Cerebellar nuclear complex (tissue), 1 donor: ENCODE measurements at places on chromosomes 7 and 10.

GRCh38 chr10:23345861-23346260 is 1.3 kb upstream of the C10orf67 start:
- DNase-seq, result no peak

DNA sequence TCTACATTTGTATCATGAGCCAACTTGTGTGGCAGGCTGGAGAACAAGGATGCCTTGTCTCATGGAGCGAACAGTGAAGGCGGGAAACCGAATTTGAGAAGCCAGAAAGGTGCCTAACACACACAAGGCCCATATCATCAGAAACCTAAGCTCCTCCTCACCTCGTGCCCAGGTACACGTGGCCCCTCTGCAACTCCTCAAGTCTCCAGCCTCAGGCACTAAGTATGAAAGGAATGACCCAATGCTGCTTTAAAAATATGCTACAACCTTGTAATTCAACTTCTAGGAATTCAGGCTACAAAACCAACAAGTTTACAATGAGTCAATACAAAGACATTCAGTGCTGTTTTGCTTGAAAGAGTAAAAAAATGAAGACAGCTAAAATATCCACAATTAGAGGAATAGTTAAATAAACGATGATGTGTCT is 95.7 kb downstream of the CDK6 start:
- no peak for DNase-seq

DNA sequence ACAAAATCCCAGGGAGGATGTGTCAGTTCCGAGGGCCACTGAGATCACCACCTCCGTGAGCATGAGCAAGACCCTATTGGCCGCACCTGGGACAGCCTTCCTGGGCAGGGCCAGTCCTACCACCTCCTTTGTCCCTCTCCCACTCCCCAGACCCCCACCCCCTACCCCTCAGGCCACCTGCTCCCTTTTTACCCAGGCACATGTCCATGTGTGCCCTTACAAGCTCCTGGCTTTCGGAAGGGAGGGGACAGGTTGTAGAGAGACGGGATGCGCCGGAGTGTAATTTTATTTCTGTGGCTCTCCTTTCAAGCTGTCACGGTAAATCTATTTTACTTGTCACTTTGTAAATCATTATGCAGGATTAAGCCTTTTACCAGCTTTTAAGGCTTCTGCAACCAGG is 20.9 kb downstream of the ZMIZ1 start:
- DNase-seq, result no peak

DNA sequence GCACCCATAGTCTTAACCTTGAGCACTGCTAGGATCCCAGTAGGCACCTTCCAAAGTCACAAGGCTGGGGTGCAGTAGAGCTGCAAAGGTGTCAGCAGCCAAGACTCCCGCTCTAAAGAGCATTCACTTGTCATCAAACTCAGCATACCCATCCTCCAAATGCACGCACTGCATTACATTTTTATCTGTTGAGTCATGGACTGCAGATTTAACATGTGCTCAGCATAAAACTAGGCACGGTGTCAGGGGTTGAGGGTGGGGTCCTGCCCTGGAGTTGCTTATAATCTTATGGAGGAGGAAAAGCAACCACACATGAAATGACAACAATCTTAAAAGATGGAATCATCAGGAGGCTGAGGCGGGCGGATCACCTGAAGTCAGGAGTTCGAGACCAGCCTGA is 102.6 kb downstream of the PARP12 start:
- no peak for DNase-seq

- no peak for DNase-seq
Observed at GRCh38 chr10:88455831-88456230, 127.3 kb downstream of the RNLS start.

DNA sequence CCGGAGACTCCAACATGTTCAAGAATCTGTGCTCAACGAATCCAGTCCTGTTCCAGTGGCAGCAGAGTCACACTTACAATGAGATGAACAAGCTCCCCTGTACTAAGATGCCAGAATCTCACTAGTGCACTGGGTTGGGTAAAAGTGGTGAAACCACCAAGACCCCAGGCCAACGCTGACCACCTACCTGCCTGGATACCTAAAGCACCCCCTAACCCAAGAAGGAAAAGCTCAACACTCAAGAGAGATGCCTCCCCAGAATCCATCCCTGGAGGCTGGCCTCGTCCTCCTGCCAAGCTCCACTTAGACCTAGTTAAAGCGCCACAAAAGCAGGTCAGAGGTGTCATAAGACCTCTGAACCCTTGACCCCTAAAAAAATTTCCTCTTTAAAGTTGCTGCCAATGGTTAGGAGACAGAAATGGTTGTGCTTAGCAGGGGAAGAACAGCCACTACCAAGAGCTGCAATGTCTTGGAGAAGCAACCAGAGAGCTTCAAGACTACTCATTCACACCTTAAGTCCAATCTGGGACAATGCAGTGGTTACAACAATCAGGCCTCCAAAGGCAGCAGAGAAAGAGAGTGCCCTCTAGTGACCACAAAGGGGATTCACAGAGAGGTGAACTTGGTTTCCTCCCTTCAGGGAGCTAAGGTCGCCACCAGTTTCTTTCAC is 94.6 kb upstream of the MACROH2A2 start:
- no peak for DNase-seq

- no peak for DNase-seq
Observed at GRCh38 chr7:134866617-134867016, 87.2 kb downstream of the CALD1 start.

DNA sequence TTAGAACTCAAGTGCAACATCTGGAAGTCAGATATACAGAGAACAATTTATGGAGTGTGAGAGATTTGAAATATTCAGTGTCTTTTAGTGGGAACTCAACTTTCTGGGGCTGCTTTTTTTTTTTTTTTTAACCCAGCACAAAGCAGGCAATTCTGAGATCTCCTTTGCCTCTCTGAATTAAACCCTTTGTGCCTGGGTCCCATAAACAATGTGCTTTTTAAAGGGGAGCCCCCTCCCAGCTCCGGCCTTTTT is 146.8 kb downstream of the CELF2 start:
- no peak for DNase-seq

DNA sequence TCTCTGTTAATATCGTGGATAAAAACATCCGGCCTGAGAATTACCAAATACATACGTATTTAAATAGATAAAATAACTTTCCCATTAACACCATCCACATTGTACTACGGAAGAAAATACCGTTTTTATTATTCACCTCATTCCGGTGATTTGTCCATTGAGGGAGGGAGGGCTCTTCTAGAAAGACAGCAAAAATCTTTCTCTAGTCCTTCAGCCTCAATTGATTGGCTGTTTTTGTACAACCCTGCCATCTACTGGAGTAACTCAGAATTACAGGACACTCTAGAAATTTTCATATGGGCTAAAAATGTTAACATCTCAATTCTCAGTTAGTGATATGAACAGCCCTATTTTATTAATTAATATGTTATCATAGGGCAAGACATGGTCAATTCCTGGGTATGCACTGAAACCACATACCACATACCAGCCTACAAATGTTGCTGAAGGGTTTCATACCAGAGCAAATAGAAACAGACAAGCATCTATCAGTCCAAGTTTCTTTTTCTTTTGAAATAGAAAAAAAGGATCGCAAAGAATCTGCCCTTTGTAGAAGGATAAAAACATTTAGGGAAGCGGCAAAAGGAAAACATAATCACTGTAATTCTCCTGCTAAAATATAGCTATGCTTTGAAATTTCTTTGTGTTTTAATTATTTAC is 55.8 kb upstream of the CDCA7L start:
- DNase-seq, result no peak

DNA sequence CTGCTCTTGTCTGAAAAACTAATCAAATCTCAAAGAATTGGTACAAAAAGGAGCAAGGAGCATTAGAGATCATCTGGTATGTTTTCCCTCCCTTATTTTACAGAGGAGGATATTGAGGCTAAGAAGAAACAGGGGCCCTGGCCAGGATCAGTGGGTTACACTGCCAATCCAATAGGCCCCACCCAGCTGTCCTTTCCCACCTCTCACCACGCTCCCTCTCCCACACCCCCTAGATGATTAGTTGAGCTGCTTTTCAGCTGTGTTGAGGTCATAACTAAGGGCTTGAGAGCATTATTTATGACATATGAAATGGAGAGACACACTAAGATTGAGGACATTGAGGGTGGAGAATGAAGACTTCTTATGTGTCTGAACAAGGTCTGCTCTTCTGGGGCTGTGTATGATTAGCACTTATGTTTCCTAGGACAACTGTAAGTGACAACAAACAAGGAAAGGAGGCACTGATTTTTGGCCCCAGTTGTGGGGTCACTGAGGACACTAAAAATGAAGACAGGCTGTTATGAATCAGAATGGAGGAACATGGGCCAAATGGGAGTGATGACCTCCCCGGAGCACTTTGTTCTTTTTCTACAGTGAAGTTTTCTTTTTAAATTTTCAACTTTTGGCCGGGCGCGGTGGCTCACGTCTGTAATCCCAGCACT is 26.5 kb downstream of the VWA2 start:
- no peak for DNase-seq

GRCh38 chr7:151342102-151342646 is 562 bp downstream of the NUB1 start:
- DNase-seq, result no peak

DNA sequence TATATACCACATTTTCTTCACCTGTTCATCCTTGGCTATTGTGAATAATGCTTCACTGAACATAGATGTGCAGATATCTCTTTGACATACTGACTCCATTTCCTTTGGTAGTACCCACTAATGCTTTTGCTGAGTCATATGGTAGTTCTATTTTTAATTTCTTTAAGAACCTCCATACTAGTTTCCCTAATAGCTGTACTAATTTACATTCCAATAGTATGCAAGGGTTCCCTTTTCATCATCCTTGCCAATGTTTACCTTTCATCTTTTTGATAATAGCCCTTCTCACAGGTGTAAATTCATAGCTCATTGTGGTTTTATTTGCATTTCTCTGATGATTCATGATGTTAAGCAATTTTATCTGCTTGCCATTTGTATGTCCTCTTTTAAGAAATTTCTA is 159.9 kb downstream of the CALCR start:
- no peak for DNase-seq

- DNase-seq, result no peak
Observed at GRCh38 chr10:92720831-92721165, 31.0 kb downstream of the HHEX start.

DNA sequence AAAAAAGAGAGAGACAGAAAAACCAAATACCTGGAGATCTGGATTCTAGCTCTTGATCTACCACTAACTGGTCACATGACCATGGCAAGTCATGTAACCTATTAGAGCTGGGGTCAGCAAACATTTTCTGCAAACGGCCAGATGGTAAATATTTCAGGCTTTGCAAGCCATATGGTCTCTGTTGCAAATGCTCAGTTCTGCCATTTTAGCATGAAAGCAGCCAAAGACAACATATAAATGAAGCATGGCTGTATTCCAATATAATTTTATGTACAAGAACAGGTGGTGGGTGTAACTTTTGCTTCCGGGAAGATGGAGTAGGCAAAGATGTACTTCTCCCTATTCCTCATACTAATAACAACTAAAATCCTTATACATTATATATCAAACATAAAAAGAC is 6.7 kb downstream of the FRA10AC1 start:
- DNase-seq, result no peak

DNA sequence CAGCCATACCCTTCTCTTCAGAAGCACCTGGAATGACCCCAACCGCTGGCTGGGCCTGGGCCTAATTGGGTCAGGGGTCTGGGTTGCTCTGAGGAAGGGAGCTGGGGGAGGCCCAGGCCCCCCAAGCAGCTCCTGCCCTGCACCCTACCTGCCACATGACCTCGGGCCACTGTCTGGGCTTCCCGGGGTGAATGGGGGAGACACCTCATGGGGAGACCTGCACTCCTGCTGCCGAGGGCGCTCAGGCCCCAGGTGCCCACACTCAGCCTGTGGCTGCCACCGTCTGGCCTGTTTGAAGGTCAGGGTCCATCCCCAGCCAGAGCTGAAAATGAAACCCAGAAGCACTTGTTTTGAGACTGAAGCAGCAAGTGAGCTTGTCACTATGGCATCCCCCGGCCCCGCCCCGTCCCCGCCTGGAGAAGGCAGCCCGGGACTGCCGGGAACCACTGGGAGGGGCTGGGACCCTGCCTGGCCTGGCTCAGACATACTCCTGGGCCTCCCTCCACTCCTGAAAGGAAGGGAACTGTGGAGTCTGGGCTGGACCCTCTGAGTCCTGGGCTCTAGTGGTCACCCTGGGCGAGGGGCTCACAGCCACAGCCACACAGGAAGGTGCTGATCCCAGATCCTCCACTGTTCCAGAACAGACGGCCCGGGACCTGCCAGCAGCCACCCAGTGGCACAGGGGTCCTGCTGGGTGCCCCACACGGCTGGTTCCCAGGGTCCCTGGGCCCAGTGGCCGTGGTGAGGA is 7.4 kb upstream of the MICALL2 start:
- DNase-seq, result no peak

- DNase-seq, result no peak
Observed at GRCh38 chr7:23106823-23107663, 1.5 kb downstream of the KLHL7 start.

GRCh38 chr10:110158051-110159005 is 49.1 kb upstream of the MXI1 start:
- DNase-seq, result no peak

GRCh38 chr7:130112093-130112492 is 41.8 kb downstream of the KLHDC10 start:
- no peak for DNase-seq

GRCh38 chr7:71135663-71136062 is 3.7 kb downstream of the GALNT17 start:
- no peak for DNase-seq

GRCh38 chr7:105512415-105512814 is 9.7 kb downstream of the PUS7 start:
- no peak for DNase-seq

- no peak for DNase-seq
Observed at GRCh38 chr7:41648501-41648900, 54.4 kb downstream of the INHBA start.

- DNase-seq, result no peak
Observed at GRCh38 chr7:91185771-91186170, 78.5 kb upstream of the FZD1 start.

- DNase-seq, result no peak
Observed at GRCh38 chr10:101464599-101464998, 110.6 kb downstream of the BTRC start.

- no peak for DNase-seq
Observed at GRCh38 chr10:84138478-84139125, 707 bp upstream of the GHITM start.

DNA sequence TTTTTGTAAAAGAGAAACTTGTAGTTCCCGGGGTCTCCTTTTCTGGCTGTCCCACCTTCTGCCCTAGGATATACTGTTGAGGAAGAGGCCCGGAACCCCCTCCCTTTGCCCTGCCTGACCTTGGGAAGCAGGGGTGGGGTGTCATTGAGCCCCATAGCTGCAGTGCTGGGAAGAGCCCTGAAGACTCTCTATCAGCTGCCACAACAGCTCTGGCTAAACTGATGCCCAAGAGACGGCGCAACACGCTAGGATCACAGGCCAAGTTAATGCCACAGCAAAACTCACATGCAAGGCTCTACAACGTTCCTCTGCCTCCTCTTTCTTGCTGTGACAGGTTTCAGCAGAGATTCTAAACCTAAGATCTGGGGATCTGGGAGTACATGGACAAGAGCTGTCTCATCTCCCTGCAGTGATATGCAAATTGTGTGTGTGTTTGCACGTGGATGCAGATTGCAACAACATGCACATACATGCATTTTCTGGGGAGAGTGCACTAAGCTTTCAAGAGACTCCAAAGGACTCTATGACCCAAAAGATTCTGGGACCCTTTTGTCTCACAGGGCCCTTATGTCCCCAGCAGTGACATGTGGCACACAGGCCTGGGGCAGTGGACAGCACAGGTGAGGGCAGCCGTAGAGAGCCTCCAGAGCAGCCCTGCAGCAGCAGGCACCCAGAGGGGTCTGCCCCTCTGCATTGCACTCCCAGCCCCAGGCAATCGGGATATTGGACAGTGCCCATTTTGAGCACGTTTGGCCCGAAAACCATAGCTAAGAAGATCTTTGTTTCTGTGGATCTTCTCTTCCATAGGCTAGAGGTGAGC is 2.5 kb downstream of the RASSF4 start:
- DNase-seq, result no peak
